ENCODE measurements at places on chromosomes 12 and 14.

GRCh38 chr12:749751-750270 is 2.6 kb upstream of the WNK1 start:
- DNase-seq, result peak; percentile 37

DNA sequence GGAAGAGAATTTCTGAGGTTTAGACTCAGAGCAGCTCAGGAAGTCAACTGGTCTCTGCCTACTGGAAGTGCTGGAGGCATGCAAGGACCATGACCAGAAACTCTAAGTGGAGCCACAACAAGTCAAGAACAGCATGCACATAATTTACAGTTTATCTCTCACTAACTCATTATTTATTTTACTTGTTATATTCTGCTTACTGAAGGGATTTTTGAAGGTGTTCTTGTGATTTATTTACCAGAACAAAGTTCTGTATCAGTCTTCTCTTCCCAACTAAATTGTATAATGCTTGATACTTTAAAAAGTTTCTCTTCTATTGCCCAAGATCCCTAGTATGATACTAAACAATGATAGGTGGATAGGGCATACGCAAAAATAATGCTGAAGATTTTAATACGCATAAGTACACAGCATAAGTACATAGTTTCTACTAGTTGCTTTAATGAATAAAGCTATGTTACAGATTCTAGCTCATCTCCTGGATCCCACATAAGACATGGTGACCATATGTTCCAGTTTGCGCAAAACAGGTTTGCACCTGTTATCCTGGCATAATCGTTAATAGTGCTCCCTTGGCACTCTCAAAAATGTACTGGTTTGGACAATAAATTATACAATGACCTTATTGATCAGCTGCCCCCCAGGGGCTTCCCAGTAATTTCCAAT is 11.6 kb upstream of the SPTB start:
- no peak for DNase-seq

DNA sequence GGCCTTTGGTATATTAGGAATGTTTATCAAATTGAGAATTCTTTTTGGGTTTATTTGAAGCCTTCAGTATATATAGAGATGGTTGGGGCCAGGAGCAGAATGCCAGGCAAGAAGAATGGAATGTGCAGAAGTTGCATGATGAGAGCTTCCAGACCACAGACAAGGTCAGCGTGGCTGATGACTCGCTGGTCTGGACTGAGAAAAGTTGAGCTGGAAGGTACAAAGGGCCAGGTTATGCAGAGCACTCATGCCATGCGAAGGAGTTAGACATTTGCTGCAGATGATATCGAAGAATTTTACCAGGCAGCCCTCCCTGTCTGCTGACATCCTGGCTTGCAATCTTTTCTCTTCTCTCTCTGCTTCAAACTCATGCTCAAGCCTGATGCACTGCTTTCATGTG is 196.2 kb upstream of the ARHGAP5 start:
- DNase-seq, result no peak

GRCh38 chr14:91310606-91311283 is 66.2 kb upstream of the GPR68 start:
- DNase-seq, result no peak

GRCh38 chr14:22567437-22567836 is 21.6 kb downstream of the DAD1 start:
- peak; percentile 38 for DNase-seq

- DNase-seq, result no peak
These were observed 16.9 kb downstream of the PTPRQ start for GRCh38 chr12:80460972-80461371.

DNA sequence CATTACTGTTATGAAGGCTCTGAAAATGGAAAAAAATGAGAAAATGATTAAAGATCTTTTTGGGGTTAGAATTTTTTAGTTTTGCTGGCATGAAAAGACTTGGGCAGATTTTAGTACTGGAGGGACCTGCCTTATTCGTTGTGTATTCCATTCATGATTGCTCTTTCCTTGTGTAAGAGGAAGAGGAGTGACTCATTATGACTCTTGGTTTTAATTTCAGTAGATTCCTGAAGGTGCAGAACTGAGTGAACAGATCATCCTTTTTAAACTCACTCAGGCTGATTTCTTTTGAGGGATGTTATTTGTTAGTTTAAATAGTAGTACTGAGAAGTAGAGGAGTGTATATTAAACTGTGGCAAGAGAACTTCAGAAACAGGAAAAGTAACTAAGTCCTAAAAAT is 41.6 kb downstream of the AKAP6 start:
- DNase-seq, result no peak

DNA sequence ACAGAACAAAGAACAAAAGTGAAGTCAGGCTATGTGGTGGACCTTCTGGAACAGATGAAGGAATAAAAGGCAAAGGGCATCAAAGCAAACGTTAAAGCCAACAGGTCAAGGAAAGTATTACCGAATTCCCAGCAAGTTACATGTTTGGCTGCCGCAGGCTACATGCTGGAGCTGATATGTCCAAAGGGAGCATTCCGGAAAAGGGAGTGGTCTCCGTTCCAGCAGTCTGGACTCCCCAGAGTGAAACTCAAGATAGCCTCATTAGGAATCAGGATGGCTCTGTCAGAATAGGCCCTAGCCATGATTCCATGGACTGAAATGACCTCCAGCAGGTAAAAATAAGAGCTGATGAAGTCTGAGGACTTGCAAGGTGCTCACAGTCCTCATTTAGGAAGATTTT is 379.8 kb upstream of the PRICKLE1 start:
- no peak for DNase-seq

DNA sequence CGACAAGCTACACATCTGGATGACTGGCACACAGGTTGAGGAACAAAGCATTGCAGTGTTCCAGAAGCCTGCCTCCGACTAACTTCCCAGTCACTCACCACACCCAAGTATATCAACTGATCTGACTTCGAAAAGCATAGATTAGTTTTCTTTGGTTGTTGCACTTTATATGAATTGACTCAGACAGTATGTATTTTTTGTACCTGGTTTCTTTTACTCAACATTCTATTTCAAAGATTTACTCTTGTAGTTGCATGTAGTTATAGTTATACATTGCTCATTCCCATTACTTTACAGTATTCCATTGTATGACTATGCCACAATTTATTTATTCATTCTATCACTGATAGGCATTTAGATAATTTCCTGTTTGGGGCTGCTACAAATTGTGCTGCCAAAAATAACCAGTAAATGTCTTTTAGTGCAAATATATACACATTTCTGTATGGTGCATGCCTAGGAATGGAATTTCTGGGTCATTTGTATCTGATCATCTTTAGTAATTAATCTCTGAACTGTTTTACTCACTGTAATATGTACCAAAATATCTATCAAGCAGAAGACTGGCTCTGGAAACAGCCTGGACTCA is 17.8 kb downstream of the PLCZ1 start:
- DNase-seq, result no peak

DNA sequence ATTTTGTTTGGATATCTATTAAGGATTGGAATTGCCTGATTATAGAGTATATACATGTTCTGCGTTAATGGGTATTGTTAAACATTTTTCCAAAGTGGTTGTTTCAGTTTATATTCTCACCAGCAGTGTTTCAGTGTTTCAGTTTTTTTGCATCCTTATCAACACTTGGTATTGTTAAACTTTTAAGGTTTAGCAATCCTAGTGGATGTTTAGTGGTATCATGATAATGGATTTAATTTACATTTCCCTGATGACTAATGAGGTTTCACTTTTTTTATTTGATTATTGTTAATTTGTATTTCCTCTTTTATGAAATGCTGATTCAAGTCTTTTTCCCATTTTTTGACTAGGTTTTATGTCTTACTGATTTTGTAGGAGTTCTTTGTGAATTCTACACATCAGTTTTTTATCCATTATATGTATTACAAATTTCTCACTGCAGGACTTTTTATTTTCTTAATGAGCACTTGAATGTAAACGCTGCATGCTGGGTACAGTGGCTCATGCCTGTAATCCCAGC is 23.7 kb downstream of the YLPM1 start:
- DNase-seq, result no peak

- no peak for DNase-seq
These were observed 46.9 kb upstream of the NOS1 start for GRCh38 chr12:117408161-117408791.

GRCh38 chr12:88163371-88163770 is 21.3 kb downstream of the TMTC3 start:
- DNase-seq, result no peak

DNA sequence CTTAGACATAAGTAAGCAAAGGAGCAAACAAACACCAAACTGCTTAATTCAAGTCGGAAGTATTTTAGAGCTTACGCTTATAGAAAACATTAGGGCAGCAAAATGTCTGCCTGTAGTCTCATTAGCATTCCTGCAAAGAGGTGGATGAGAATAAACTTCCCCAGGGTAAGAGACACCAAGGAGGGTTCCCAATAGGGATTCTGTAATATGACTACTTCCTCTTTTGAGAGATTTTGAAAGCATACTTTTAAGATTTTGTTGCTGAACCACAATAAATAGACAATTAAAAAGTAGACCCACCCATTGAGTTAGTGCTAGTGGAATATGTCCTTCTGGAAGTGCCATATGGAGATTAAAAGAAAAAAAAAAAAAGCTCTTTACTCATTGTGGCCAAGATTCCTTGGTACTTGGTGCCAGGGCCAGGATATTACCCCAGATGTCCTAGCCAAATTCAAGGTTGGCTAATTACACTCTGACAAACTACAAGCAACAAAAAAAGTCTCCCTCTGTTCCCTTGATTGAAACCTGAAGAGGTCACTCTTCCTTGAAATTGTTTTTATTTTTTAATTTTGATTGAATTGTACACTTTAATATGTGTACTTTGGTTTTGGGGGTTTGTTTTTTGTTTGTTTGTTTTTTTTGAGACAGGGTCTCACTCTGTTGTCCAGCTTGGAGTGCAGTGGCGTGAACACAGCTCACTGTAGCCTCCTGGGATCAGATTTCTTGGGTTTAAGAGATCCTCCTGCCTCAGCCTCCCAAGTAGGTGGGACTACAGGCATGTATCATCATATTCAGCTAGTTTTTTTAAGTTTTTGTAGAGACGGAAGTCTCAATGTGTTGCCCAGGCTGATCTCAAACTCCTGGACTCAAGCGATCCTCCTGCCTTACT is 8.7 kb downstream of the CLIP1 start:
- DNase-seq, result peak; percentile 39

DNA sequence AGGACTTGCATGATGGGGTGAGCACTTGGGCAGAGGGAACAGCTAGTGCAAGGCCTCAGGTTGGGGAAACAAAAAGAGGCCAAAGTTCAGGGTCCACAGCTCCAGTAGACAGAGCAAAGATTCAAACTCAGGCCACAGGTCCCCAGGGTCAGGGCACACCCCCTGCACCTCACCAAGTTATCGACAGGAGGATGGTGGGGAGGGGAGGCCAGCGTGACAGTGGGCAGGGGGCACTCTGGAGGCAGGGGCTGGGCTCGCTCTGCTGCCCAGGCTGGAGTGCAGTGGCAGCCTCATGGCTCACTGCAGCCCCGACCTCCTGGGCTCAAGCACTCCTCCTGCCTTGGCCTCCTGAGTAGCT is 32.4 kb upstream of the ULK1 start:
- DNase-seq, result no peak

DNA sequence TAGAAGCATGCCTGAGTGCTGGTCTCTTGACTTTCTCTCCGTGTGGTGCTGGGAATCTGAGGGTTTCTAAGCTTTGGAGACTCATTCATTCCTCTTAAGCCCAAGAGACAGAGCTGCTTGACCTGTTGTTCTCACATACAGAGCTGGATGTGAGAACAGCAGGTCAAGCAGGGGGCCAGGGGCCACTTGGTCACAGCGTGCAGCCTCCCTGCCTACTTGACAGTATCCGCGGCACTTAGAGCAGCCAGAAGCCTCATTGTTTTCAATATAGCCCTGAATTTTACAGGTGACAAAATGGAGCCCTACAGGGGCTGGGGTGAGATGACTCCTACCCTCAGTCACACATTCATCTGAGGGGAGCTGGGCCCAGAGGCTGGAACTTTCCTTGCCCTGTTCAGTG is 88.9 kb downstream of the ESRRB start:
- no peak for DNase-seq

DNA sequence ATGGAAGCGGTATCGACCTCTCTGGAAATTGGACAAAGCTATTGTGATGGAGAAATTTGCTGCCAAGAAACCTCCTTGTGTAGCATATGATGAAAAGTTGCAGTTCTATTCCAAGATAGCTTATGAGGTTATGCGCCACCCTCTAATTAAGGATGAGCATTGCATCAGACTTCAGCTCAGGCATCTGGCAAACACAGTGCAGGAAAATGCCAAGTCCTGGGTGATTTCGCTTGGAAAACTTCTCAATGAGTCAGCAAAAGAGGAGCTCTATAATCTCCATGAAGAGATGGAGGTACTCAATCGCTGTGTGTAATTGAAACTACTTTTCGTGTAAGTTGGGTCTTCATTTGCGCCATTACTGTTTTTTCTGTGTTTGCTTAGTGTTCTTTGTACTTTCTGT is 51.2 kb downstream of the DNAH10 start:
- DNase-seq, result no peak

- DNase-seq, result no peak
These were observed 28.1 kb downstream of the CRADD start for GRCh38 chr12:93705237-93705636.

- no peak for DNase-seq
These were observed 34.9 kb downstream of the PLEKHD1 start for GRCh38 chr14:69519204-69520100.

GRCh38 chr12:18643681-18644080 is 94.1 kb downstream of the PLCZ1 start:
- DNase-seq, result no peak

GRCh38 chr12:48419116-48419935 is 53.0 kb upstream of the ANP32D start:
- DNase-seq, result no peak

DNA sequence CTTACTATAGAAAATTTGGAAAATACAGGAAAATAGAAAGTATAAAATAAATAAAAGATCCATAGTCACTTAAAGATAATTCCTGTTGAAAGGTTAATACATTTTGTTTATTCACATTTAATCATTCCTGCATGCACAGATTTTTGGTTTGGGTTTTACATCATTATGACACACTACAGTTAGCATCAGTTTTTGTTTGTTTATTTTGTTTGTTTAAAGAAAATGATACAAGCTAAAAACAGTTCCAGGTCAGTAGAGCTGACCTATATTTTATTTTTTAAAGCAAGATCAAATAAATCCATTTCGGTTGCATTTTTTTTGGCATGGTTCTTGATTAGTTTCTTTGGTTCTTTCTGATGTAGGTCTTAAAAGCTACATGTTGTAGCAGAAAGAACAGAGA is 68.8 kb upstream of the CCDC91 start:
- no peak for DNase-seq

DNA sequence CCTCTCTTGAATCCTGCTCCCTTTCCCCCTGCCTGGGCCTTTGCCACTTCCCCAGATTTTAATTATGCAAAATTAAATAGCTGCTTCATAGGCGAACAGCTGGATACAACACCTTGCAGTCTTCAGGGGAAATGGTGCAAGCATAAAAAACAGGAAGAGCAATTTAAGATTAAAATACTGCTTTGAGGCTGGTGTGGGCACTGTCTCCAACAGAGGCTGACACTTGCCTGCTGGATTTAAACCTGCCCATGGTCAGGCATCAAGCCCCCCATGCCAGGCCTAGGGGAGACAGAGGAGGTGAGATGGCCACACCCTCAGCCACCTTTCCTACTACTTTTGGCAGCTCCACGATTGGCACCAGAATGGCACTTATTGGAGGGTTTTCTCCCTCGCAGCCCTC is 110.1 kb upstream of the DIO3 start:
- no peak for DNase-seq
